SJCRH30 (cell line): ENCODE measurements at places on chromosomes 6 and 20. TPM values are rescaled to one million over a fixed set of nuclear protein-coding genes. Genes with fewer than 3 reads are reported as not detected.

DNA sequence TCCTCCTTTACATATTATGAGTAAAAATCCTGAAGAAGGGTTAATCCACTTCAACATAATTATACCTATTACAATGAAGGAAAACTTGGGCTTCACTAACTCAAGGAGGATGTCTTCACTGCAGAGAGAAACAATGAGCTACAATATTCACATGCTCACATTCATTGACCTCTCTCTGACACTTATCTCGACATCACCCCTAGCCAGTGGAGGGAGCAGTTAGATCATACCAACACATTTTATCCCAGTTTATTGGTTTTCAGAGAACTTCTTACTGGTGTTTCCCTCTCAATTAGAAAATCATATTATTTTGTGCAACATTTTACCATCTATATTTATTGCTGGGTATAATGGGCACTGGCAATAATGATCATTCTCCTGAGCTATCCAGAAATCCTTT, 646.5 kb downstream of the TENT5A start:
- DNase-seq = no peak

- DNase-seq = no peak
Observed at GRCh38 chr6:25452031-25452430, 172.9 kb downstream of the CARMIL1 start.

GRCh38 chr20:15654208-15654649, 919.0 kb downstream of the KIF16B start:
- DNase-seq = peak; percentile 48

- DNase-seq = peak; percentile 39
Observed at GRCh38 chr20:18705910-18706309, 107.7 kb upstream of the SCP2D1 start.

DEFB132 gene
- not detected in 2 replicates for total RNA-seq
